Thoracic aorta (tissue), 2 donors: ENCODE measurements at places on chromosomes 1 and 21. TPM values are rescaled to one million over a fixed set of nuclear protein-coding genes. Genes with fewer than 3 reads are reported as not detected.

The CYP4A11 gene
- total RNA-seq = not detected

The WNT3A gene
- total RNA-seq = not detected

The SPATA21 gene
- not detected for total RNA-seq

The LAPTM5 gene
- total RNA-seq = 91.0 TPM

The ACTL8 gene
- not detected for total RNA-seq

The OR2T2 gene
- not detected for total RNA-seq

The KCNJ9 gene
- total RNA-seq = 0.95 TPM

- DNase-seq = no peak
Measured at GRCh38 chr1:19646377-19647319, 2.5 kb downstream of the NBL1 start.

GRCh38 chr1:216777148-216777547 lies 53.9 kb upstream of the ESRRG start:
- no peak for DNase-seq

GRCh38 chr1:248114890-248115289 lies 19.9 kb downstream of the OR2L13 start:
- DNase-seq = no peak

GRCh38 chr1:191890433-191891088 lies 267.7 kb upstream of the RGS18 start:
- DNase-seq = no peak

GRCh38 chr1:176118985-176119384 lies 88.1 kb downstream of the COP1 start:
- DNase-seq = no peak

DNA sequence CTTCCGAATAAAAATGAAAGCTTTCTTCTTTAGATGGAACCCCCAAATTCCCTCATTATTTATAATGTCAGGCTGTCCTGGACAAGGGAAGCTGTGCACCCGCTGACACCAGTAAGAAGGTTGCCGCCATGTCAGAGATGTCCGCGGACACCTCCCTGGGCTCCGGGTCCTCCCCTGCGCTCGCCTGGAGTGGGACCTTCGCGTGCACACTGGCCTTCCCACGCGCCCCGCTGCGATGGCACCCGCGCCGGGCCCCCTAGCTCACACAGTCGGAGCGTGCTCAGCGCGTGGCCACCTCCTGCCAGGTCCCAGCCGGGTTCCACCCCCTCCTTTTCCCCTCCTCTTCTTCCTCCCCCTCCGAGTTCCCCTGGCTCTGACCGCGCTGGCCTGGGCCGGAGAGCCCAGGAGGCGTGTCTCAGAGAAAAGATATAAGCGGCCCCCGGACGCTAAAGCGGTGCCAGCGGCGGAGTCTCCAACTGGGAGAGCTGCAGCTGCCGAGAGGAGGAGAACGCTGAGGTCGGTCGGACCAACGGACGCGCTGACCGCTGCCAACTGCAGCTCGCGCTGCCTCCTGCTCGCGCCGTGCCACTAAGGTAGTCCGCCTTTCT lies at the start of gene G0S2:
G0S2 (plus strand) TSS at position 456 of the 608 bp plus-strand sequence. CDS start 273 bp downstream, outside the sequence.
- DNase-seq = no peak

DNA sequence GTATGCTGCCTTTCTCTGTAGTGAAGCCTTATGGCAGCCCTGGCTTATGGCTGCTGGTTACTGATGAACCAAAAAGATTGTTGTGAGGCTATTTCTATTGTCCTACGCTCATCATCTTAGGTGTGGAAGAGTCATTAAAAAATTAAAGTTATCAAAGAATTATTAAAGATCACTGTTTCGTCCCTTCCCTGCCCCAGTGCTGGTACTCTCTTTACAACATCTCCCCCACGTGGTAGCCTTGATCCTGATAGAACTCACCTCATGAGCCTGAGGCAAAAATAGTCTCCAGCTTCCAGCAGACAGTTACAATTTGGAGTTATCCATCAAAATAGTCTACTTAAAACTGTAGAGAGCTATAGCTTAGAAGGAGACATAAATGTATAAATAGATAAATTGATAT lies 201.5 kb downstream of the S1PR1 start:
- no peak for DNase-seq

- DNase-seq = no peak
Measured at GRCh38 chr1:230246551-230246950, 179.5 kb downstream of the GALNT2 start.

- DNase-seq = no peak
Measured at GRCh38 chr1:202367271-202367670, 18.8 kb downstream of the PPP1R12B start.

DNA sequence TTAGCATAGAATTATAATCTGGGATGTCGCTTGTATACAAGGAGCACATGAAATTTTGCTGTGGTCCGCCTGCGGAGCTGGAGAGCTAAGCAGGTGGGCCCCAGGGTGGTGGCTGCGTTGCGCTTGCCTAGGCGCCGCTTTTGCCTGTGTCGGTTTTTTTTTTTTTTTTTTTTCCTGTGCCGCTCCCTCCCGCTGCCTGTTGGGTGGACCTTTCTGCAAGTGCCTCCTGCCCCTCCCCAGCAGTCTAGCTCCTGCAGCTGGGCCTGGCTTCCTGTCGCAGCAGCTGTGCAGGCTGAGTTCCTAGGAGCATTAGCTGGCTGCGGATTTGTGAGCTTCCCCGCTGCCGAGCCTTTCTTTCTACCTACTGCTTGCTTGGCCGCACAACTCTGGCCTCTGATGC lies 20.6 kb downstream of the PYHIN1 start:
- DNase-seq = no peak

DNA sequence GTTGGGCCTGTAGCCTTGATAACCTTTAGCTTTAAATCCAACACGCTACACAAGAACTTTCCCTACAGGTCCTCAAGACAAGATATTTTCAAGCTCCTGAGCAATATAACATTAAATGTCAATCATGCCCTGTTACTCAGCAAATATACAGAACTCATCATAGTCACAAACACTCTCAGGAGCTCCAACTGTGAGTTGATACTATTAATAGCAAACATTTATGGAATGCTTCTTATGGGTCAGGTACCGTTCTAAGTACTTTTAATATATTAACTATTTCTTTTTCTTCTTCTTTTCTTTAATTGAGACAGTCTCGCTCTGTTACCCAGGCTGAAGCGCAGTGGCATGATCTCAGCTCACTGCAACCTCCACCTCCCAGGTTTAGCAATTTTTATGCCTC lies 10.1 kb downstream of the EYA3 start:
- no peak for DNase-seq

DNA sequence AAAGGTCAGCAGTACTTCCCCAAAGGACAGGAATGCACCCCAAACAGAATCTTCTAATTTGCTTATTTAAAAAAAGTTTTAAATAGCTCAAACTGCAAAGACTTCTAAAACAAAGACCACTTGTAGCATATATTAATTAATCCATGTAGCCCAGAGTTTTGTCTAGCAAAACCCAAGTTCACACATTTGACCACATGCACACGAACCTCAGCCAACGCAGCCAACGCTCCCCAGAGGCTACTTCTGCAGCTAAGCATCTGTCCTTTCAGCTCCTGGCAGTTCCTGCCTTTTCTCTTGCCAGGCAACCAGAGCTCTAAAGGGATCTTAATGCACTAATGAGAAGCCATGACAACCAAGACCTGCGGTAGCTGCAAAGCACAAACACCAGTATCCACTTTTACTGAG lies 89.6 kb downstream of the RERE start:
- no peak for DNase-seq

GRCh38 chr1:175158170-175158591 lies 34.4 kb downstream of the KIAA0040 start:
- DNase-seq = no peak

- DNase-seq = no peak
Measured at GRCh38 chr1:168235548-168235885, 9.7 kb downstream of the SFT2D2 start.

GRCh38 chr1:199298825-199299224 lies 660.0 kb downstream of the PTPRC start:
- no peak for DNase-seq

DNA sequence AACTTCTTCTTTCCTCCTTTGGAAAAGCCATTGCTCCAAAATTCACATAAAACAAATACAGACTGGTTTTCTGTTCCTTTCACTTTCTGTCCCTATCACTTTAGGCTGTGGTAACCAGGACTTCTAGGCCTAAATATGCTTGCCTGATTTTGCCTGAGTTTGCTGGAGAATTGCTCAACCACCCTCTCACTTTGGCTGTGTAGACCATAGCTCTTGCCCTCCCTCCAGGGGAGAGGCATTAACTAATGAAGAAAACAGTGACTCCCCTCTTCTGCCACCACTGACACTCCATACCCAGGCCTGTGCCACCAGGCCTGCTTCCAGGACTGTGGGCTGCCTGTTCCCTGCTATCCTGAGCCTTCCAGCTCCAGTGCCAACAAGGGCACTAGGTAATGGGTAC lies 163.5 kb downstream of the TOMM20 start:
- no peak for DNase-seq

GRCh38 chr1:186301448-186301847 lies 73.6 kb downstream of the TPR start:
- no peak for DNase-seq

DNA sequence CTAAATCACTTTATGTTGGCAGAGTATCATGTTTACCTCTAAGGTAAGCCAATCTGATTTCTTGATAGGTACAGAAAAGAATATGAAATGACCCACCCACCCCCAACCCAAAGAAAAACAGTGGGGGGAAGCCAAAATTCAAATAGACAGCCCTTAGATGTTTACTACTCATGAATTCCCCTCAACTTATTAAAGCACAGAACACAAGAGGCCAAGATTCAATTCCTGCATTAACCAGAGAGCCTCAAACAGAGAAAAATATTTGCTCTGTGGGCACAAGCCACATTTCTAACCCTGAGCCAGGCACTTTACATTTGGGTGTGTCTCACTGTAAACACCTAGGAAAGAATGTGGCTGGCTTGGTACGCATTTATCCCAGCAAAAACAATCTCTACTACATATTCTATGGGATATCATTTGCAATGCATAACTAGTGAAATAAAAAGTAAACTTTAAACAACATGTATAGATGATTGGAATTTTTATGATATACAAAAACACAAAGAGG lies 84.3 kb downstream of the PTPN14 start:
- DNase-seq = no peak

DNA sequence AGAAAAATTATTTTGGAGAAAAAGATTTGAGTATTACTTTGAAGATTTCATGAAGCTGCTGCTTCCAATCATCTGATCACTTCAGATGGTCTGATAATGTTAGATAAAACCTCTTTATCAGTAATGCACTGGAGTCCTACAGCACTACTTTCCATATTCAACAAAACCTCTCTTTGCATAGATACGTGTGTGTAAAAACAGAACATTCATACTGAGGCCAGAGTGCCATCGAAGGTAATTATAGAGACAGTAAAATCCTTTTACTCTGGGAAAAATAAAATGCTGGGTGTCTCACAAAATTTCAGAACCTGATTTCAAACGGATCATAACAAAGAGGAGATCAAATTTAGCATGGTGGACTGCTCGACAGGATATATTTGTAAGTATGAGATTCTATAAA lies at the start of gene RGS13:
RGS13 (plus strand) TSS at position 209 of the 400 bp plus-strand sequence. CDS start 8,188 bp downstream, outside the sequence.
- no peak for DNase-seq

GRCh38 chr1:162699366-162699765 lies 67.1 kb downstream of the DDR2 start:
- DNase-seq = no peak
